ENCODE measurements at places on chromosomes 11 and 22.

GRCh38 chr11:1744137-1744886 lies 6.1 kb downstream of the IFITM10 start:
- no peak for DNase-seq

DNA sequence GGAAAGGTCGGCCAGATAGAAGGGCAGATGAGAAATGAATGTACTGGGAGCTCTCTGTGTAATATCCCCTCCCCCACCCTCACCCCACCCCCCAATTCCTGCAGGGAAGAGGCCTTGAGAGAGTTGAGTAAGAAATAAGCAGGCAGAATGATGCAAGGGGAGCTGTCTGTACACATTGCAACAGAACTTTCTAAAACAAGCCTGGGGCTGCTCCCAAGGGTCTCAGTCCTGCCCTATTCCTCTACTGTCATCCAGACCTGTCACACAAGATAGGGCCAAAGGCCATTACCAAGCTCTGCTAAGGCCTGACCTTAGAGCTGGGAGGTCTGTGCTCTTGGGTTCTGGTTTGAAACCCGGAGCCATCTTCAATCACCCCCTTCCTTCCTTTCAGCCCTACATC lies 5.7 kb upstream of the DGAT2 start:
- no peak for DNase-seq

GRCh38 chr11:10397226-10397987 lies 57.7 kb upstream of the AMPD3 start:
- DNase-seq: no peak

DNA sequence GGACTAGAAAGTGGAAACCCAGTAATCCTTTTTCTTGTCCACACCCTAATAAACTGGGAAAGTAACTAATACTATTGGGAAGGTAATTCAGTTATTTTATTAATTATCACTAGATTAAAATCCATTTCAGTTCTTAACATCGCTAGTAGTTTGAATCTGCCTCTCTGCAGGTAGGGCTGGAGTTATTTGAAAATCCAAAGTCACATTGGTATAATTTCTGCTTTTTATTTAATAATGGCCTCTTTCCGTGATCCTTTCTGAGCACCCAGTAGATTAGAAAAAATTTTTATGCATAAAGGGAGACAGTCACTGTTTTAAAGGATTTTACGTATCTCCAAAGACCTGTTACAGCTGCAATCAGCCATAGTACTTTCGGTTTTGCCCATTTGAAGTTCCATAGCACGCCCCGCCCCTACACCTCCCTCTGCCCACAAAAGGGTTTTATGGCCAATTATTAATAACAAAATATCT lies 605 bp upstream of the COPB1 start:
- DNase-seq: peak; percentile 16

DNA sequence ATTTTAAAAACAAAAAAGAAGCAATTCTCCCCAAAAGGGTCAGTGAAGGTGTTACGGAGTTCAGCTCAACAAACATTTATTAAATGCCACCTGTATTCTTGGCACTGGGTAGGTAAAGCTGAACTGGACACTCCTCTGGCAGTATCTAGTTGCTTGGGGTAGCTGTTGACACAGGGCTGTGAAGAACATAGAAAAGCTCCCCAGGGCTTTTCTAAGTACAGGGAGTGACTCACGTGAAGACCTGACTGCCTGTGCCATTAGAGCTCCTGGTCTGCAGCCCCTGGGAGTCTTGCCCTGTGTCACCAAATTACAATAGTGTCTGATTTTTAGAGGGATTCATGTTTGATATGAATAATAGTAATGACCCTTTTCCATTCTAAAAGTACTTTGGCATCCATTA lies 43.6 kb downstream of the COA4 start:
- DNase-seq: no peak

- no peak for DNase-seq
Observed at GRCh38 chr22:31891366-31892079, 52.8 kb upstream of the YWHAH start.

DNA sequence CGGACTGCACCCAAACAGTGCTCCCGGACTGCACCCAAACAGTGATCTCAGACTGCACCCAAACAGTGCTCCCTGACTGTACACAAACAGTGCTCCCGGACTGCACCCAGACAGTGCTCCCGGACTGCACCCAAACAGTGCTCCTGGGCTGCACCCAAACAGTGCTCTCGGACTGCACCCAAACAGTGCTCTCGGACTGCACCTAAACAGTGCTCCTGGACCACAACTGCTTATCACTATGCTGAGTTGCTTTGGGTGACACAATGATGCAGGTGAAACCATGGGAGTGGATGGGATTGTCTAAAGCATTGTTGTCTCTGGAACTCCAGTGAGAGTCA lies 90.4 kb downstream of the FBXO7 start:
- no peak for DNase-seq

GRCh38 chr22:49308300-49308699 lies 519.4 kb downstream of the BRD1 start:
- DNase-seq: no peak

GRCh38 chr22:32852395-32853251 lies 51.1 kb downstream of the TIMP3 start:
- DNase-seq: no peak

- DNase-seq: no peak
Observed at GRCh38 chr11:132920451-132921096, 611.7 kb downstream of the OPCML start.

DNA sequence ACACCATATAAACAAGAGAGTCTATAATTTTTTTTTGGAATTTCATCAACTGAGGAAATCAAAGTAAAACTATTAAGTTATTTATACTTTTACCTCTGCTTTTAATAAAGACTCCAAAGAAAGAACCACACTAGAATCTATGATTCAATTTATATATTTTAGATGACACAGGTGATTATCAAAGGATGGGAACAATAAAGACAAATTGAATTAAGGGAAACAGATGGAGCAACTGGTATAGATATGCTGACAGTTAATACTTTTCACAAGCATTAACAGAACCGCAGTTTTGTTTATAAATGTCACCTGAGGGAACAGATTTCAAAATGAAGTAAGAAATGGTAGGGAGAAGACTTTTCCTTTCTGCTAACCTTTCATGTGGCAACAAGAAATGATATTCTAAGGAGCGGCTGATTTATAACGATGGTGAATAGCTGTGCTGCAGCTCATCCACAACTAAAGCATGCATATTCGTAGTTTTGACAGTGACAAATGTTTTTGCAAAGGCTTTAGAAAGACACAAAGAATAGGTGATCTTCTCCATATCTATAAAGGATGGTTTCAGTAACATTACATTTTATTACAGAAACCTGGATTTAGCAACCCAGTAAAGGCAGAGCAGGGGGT lies 1502.9 kb upstream of the RAG2 start:
- no peak for DNase-seq

- no peak for DNase-seq
Observed at GRCh38 chr22:26663374-26663923, 6.1 kb downstream of the MIAT start.

GRCh38 chr11:115500547-115501501 lies 3.4 kb downstream of the CADM1 start:
- no peak for DNase-seq

Data from stimulated activated CD4-positive, alpha-beta T cell treated with anti-CD3 and anti-CD28 coated beads, Interleukin-2, amount 100 ng/mL, for 48 hours (primary cell).